ENCODE measurements at places on chromosomes 12 and 14.

- no peak for DNase-seq
These were observed 80.6 kb upstream of the ETV6 start for GRCh38 chr12:11568762-11569478.

DNA sequence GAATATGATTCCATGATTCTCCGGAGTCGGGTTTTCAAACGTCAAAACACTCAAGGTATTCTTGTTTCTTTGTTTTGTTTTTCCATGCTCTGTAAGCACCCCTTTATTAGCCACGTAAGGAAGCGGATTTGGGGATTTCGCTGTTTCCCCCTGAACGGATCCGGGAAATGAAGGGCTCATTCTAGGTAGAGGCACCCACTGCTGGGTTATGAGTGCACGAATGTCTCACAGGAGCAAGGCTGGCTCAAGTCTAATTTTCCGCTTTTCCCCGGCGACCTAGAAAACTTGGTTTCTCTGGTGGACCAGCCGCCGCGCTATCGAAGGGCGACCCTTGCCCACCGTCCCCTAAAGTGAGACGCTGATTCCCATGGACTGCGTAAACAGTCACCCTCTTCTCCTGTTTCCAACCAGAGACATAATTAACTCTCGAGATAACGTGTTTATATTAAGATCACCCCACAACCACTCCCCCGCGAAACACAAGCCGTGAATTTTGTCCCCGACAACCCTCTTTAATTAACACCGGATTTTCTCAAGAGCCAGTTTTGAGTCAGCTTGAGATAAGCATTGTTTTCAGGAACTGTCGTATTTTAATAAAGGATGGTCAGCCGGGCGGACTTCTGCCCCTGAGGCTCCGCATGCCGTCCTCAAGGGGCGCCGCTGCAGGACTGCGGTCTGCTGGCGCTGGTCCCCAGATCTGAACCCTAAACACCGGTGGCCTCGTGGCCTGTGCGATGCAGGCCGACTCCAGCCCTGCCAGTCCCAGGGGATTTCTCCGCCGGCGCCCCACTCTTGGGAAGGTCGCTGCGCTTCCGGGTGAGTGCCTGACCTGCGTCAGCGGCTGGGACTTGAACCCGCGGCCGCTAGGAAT is 515 bp upstream of the ABCC9 start:
- no peak for DNase-seq

GRCh38 chr12:122020795-122021192 is 890 bp upstream of the BCL7A start:
- DNase-seq = no peak

DNA sequence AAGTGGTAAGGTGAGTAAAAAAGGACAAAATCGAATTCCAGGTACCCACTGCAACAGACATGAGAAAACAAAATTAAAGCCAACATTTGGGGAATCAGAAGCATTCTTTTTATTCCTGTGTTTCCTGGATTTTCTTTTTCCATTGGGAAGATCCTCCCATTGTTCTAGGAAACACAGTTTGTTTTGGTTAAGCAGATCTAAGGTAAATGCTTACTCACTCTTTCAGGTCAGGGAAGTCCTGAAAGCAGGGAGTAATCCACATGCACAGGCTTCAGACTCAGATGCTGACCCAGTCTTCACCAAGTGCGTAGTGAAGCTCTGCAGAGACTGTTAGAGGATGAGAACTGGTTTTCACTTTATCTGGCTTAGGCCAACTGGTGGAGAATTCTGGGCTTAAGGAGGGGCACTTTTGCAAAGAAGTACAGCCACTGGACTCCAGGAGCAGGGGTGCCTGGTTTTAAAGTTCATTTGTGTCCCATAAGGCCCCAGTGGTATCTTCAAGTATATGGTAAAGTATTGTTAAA is 57.7 kb downstream of the RPAP3 start:
- DNase-seq = no peak

GRCh38 chr14:29930283-29930682 is 2.6 kb upstream of the PRKD1 start:
- DNase-seq = no peak

DNA sequence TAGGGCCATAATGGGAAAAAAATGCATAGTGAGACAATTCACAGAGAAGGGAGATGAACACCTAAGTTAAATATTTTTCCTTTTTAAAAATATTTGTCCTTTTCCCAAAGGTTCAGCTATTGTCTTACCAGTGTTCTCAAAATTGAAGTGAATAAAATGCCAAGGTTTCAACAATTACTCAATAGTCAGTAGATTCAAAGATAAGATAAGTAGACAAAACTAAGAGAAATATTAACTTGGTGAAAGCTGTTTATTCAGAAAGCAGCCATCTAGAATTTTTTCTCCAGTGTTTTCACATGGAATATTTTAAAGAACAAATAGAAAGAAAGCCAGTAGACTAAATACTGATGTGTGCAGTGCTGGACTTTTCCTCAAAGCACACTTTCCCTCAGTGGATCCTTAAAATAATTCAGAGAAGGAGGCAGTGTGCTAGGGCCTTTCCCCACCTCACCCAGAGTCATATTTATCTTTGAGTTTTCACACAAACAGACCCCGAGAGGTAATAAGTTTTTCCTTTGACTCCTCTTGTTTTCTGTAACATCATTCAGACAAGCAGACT is 144.5 kb upstream of the PLEKHG7 start:
- no peak for DNase-seq

DNA sequence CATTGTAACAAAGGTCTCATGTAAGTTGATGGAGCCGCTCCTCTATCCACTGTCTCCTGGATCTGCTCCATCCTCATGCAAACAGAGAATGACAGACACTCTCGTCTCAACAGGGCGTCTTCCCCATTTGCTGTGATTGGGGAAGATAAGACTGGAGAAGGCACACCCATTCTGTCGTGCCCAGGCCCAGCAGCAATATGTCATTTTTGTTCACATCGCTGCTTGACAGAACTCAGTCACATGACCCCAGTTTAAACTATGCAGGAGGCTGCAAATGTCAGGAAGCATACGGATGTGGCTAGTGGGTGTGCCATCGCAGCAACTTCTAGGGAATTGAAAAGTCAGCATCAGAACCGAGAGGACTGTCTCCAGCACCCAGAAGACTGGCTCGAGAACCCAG is 290.5 kb downstream of the TMEM132D start:
- DNase-seq = no peak

DNA sequence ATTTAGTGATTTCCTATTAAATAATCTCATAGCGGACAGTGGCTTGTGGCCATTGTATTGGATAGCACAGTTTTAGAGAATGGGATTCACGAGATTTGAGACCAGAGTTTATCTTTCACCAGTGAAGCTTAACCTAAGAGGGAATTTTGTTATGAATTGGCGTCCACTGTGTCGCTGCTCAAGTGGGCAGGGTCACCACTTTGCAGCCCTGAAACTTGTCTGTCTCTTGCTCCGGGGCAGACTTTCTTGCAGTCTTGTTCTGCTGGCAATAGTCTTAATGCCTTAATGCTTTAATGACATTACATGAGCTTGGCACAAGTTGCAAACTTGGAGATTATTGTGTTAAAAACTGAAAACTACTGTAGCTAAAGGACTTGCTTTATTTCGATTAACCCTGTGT is 72.8 kb upstream of the PPM1H start:
- DNase-seq = no peak

GRCh38 chr14:85479306-85479705 is 50.6 kb upstream of the FLRT2 start:
- no peak for DNase-seq

DNA sequence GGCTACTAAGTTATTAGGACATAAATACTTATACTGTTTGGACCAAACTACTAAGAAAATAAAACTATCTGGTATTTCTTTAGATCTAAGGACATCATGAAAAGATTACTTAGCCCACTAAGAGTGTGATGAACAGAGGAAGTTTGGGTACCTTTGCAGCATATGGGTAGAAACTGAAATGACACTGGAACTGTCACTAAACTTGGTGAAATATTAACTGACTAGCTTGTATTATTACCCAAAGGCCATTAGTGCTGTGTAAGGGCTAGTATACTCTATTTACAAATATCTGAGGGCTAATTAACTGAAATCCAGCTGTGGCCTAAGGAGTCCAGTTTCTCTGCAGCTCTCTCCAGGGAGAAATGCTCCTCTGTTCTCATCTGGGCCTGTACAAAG is 45.5 kb downstream of the PAWR start:
- DNase-seq = no peak

DNA sequence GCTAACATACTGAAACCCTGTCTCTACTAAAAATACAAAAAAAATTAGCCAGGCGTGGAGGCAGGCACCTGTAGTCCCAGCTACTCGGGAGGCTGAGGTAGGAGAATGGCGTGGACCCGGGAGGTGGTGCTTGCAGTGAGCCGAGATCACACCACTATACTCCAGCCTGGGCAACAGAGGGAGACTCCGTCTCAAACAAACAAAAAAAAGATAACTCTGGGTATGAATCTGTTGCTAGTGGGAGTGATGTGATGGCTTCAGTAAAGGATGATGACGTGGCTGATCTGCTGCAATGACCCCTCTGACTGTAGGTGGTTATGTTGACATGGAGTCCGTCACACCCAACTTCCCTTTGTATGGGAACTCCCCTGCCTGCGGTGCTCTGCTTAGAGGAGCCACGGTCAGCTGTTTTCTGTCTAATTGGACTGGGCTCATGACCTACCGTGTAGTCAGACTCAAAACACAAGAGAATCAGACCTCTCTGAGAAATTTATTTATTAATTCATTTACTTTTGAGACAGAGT is 59.1 kb upstream of the MED13L start:
- DNase-seq = no peak

- no peak for DNase-seq
These were observed 331.6 kb downstream of the DUSP6 start for GRCh38 chr12:89020689-89021088.

- DNase-seq = no peak
These were observed 33.1 kb upstream of the GNPNAT1 start for GRCh38 chr14:52824462-52824861.

Data from activated CD4-positive, alpha-beta T cell treated with anti-CD3 and anti-CD28 coated beads, Interleukin-2, amount 50 U/mL, for 24 hours (primary cell).